ENCODE measurements at places on chromosomes 2 and 18.

- no peak for DNase-seq
These were observed 150.2 kb upstream of the ZEB2 start for GRCh38 chr2:144670080-144670479.

- no peak for DNase-seq
These were observed 12.3 kb upstream of the CNGA3 start for GRCh38 chr2:98333922-98334321.

- DNase-seq = peak; percentile 79
These were observed at the start of gene CD302 for GRCh38 chr2:159797543-159798375. CD302 (minus strand) TSS chr2:159798208; CDS start chr2:159798198, 10 bp downstream.

GRCh38 chr2:60068755-60069154, 484.7 kb downstream of the BCL11A start:
- no peak for DNase-seq

- DNase-seq = no peak
These were observed 26.7 kb downstream of the CIB4 start for GRCh38 chr2:26614216-26615138.

DNA sequence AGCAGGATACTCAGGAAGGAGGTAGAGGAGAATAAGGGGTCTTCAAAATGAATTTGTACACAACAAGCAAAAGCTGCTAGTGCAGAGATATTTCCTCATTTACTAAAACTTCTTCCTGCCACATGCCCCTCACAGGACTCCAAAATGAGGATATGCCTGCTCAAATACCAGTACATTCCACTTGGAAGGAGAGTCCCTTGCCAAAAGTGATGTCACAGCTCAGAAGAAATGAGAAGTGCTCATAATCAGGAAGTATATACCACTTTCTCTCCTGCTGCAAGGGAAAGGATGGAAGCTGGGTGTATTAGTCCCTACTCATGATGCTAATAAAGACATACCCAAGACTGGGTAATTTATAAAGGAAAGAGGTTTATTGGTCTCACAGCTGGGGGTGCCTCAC, 87.7 kb upstream of the FSHR start:
- DNase-seq = no peak

DNA sequence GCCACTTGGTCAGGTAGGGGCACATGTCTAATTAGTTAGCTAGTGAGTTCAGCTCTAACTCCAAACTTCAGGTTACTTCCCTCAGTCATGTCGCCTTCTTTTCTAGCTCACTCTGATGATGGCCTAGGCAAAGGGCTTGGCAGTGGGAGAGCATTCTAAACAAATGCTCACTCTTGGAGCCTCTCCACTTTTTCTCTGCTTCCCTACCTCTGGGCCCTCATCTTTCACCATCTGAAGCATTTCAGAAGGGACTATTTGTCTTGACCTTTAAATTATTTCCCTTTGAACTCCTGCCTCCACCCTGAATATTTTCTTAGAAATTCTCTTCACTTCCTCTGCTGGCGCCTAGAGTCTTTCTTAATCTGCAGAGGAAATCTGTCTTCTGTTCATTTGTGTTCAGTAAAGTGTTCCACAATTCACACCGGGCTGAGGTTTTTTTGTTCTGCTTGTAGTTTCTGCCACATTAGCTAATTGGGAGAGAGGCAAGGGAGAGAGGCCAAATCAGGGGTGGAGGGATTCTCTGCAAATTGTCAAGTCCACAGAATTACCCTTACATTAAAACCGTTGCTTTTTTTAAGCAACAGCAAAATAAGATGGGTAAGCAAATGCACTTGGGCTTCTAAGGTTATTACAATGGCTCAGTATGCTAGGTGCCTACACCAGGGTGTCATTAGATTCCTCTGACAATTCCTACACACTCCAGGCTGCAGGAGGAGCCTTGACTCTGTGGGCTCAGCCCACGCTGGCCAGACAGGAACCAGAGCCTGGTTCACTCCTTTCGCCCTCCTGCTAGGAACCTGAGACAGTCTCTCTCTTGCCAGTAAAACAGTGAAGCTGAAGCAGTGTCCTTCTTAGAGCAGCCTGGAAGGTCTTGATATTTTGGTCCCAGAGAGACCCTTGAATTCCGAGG, 5.5 kb downstream of the MSGN1 start:
- DNase-seq = no peak

GRCh38 chr18:71242981-71243380, 954.1 kb downstream of the SOCS6 start:
- DNase-seq = no peak

- peak; percentile 56 for DNase-seq
These were observed 153.6 kb downstream of the MTCL1 start for GRCh38 chr18:8858888-8859511.

- DNase-seq = peak; percentile 21
These were observed 38.0 kb downstream of the CYP1B1 start for GRCh38 chr2:38037757-38038621.

- peak; percentile 62 for DNase-seq
These were observed 472.2 kb upstream of the DCC start for GRCh38 chr18:51867767-51868166.

DNA sequence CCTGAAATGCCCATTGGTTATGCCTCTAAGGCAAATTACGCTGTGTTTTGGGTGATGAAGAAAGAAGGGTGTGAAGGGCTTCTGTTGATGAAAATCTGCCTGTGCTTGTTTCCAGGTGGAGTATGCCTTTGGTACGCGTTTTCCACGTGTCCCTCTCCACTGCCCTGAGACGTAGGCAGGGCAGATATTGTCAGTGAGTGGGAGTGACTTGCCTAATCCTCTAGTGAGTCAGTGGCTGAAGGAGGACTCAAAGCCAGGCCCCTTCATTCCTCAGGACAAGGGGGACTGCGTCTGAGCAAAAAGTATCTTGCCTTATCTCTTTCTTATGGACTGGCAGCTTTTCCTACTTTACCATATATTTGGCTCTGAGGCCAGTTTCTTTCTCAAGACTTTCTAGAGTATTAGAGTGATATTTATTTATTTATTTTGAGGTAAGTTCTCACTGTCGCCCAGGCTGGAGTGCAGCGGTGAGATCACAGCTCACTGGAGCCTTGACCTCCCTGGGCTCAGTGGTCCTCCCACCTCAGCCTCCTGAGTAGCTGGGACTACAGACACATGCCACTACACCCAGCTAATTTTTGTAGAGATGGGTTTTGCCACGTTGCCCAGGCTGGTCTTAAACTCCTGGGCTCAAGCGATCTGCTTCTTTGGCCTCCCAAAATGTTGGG, 10.2 kb downstream of the RALB start:
- no peak for DNase-seq

DNA sequence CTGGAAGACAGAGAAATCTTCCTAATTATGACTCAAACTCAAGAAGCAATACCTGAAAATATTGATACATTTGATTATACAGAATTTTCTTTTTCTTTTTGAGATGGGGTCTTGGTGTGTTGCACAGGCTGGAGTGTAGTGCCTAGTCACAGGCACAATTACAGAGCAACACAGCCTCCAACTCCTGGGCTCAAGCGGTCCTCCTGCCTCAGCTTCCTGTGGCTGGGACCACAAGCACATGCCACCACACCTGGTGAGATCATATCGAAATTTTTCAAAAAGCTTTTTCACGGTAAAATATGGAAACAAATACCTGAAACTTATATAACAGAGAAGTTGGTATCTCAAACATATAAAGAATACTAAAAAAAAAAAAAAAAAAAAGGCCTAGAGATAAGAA, 27.9 kb downstream of the TGFBRAP1 start:
- DNase-seq = no peak

- peak; percentile 66 for DNase-seq
These were observed 41.7 kb upstream of the MALL start for GRCh38 chr2:110157153-110157793.

- no peak for DNase-seq
These were observed 42.2 kb downstream of the KLHL14 start for GRCh38 chr18:32730620-32731091.

DNA sequence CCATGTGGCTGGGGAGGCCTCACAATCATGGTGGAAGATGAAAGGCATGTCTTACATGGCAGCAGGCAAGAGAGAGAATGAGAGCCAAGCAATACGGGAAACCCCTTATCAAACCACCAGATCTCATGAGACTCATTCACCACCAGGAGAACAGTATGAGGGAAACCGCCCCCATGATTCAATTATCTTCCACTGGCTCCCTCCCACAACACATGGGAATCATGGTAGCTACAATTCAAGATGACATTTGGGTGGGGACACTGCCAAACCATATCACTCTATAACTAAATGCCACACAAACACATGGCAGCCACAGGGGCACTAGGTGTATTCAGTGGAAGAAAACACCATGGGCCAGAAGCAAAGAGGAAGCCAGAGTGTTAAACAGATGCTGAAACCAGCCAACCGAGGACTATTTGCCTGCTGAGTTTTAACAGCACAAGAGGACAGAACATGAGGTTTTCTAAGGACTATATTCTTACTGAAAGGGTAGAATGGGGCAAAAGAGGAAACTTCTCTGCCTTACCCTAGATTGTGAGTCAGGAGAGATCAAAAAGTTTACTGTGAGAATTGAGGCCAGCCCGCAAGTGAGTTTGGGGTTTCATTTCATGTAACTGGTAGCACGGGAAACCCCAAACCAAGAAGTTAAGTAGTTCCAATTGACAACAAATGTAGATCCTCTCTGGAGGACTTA, 49.2 kb downstream of the SIGLEC15 start:
- no peak for DNase-seq

- no peak for DNase-seq
These were observed 41.9 kb downstream of the MAIP1 start for GRCh38 chr2:199997296-199997695.

GRCh38 chr18:30378097-30378496, 664.4 kb downstream of the DSC3 start:
- DNase-seq = no peak

DNA sequence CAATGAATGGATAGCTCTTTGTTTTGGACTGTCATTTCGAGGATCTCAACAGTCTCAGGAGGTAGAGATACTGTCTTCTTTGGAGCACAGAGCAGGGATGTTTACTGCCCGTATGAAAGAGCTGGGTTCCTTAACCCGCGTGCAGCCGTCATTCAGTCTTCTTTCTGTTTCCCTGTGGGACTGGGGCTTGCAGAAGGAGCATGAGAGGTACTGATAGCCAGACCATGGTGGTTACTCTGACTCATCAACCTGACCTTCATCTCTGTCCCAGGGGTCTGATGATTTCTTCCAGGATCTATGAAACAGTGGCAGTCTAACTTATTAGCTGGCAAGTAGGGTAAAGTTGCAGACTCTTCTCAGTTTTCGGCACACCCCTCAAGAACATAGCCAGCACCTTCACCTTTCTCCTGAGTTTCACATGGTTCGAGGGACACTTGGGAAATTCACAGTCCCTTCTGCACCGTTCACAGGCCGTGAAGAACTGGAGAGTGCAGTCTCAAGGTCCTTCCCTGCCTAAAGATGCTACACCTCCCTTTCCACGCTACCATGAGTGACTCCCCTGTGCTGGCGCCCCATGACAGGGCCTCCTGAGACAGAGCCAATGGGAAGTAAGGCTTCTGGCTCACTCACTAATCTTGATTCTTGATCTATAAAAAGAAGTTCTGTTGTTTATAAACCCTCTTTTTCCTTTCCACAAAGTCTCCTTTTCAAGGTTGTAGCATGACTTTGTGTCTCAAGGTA, 226.2 kb downstream of the MC4R start:
- DNase-seq = no peak

DNA sequence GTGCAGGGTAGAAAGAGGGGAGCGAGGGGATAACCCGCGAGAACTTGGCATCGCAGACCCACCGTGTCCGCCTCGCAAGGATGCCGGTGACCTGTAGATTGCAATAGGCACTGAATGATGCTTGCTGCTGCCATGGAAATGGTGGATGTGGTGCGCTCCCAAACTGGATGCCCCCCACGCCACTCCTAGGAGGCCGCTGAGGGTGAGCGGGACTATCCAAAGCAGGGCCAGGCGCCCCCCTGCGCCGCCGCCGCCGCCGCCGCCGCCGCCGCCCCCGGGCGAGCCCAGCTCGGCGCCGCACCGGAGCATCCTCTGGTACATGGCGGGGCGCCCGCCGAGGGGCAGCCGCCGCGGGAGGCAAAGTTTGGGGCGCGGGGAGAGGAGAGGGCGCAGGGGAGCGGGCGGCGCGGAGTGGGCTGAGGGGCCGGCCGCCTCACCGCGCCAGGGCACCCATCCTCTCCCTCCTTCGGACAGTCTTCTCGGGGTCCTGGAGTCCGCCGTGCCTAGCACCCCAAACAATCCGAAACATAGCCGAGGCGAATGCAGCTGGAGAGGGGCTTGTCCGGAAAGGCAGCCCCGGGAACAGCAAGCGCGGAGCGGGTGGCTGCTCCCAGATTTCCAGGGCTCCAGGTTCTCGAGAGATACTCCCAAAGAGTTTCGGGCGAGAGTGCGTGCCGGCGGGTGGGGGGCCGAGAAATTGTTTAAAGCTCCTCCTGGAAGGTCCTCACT, 685.1 kb downstream of the NRXN1 start:
- DNase-seq = no peak

DNA sequence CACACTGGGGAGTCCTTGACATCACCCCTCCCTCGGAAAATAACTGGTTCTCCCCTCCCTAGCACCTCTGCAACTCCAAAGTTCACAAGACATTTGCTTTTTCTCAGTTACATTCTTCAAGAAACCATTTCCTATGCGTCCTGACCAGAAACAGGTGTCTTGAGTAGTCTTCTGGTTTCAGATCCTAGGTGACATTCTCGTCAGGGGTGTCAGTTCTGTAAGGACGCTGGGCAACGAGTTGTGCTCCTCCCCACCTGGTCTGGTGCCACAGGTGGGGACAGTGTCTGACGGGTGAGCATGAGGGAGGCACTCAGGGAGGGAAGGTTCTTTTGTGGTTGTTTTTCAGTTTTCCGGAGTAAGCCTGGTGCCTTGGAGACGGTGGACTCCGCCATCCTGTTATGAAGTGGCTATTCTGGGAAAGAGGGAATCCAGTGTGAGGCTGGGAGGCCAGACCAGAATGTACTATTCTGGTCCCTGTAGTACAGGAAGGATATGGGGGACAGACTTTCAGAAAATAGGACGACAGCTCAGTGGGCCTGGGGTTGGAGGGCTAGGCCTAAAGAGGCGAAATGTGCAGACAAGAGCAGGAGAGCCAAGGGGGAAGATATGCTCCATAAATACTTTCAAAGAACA, 50.6 kb downstream of the EPAS1 start:
- DNase-seq = no peak

- DNase-seq = no peak
These were observed 251.3 kb upstream of the ETAA1 start for GRCh38 chr2:67145851-67146250.

DNA sequence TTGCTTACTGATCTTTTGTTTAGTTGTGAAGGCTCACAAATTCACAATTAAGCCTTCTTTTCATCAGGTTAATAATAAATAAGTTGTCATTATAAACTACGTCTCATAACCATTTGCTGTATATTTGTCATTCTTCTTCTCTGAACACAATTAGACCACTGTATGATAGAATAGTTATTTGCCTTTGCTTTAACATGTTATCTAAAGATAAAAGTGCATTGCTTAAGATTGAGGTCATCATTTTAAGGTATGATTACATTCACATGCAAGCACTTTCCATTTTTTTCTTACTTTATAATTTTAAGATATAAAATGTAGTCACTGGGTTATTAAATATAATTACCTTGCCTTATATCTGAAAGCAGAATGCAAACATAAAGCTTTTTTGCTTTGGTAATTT, 80.1 kb upstream of the GLS start:
- DNase-seq = no peak

GRCh38 chr2:237509151-237509550, 22.1 kb downstream of the MLPH start:
- DNase-seq = no peak

Data from hepatocyte (in vitro differentiated cells).